Effector memory CD4-positive, alpha-beta T cell (primary cell): ENCODE measurements at places on chromosomes 2 and 18.

GRCh38 chr2:11691076-11691660, 21.2 kb upstream of the NTSR2 start:
- no peaks in the 10 kb centered on the region for H3K36me3 ChIP-seq
- H3K4me3 ChIP-seq: no peak overlapping the region
- DNase-seq: no peak
- H3K27ac ChIP-seq: no peak overlapping the region
- peaks cover 4% of the 10 kb centered on the region for H3K4me1 ChIP-seq
- H3K27me3 ChIP-seq: no peaks in the 10 kb centered on the region

DNA sequence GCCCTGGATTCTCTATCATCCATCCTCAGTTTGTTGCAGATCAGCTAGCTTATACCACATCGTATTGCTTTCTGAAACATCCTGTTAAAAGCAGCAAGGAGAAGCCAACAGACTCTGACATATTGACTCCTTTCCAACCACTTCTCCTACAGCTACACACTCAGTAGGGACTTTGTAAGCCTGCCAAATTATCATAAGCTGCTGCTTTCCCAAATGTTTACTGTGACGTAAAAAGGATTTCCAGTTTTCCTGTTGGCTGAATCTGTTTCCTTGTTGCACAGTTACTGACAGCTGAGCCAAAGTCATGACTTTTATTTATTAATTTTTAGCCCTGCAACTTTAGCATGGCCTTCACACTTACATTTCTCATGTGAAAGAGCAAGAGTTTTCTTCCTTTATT, 294.3 kb downstream of the KCNJ3 start:
- no peak for DNase-seq
- H3K4me3 ChIP-seq: no peak overlapping the region
- no peaks in the 10 kb centered on the region for H3K27me3 ChIP-seq
- no peak overlapping the region for H3K27ac ChIP-seq

- H3K4me3 ChIP-seq: no peak overlapping the region
- H3K36me3 ChIP-seq: no peaks in the 10 kb centered on the region
- no peak for DNase-seq
Observed at GRCh38 chr2:227759411-227760118, 13.9 kb downstream of the SCYGR8 start.

DNA sequence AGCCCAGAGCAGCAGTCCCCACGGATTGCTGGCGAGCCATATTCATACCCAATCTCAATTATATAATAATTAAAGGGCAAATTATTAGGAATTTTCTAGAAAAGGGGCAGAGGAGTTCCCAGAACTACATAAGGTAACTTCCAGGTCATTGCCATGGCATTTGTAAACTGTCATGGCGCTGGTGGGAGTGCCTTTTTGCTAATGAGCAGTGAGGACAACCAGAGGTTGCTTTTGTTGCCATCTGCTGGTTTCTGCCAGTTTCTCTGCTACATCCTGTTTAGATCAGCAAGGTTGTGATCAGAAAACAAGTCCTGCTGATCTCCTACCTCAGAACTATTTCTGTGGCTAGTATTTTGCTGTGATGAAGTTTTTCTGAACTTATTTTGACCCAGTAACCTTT, 159.8 kb upstream of the PIEZO2 start:
- H3K4me1 ChIP-seq: no peaks in the 10 kb centered on the region
- H3K4me3 ChIP-seq: no peak overlapping the region
- DNase-seq: no peak
- no peaks in the 10 kb centered on the region for H3K36me3 ChIP-seq
- H3K27me3 ChIP-seq: no peaks in the 10 kb centered on the region

DNA sequence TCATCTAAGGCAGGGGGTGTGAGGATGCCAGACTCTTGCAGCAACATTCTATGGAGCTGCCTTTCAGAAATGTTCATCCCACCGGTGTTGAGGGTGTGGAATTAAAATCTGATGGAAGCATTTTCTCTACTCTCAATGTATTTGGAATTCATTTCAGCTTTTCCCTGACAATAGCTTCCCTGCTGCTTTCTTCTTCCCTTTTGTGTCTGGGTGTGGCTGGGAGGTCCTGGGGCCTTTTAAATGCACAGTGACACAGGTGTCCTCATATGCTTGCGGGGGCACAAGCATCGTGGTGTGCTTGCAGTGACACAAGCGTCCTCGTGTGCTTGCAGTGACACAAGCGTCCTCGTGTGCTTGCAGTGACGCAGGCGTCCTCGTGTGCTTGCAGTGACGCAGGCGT, 43.4 kb upstream of the ASB18 start:
- no peaks in the 10 kb centered on the region for H3K4me1 ChIP-seq
- no peak overlapping the region for H3K27ac ChIP-seq
- no peak for DNase-seq
- no peaks in the 10 kb centered on the region for H3K36me3 ChIP-seq

- H3K4me3 ChIP-seq: no peak overlapping the region
- H3K27ac ChIP-seq: no peak overlapping the region
- no peaks in the 10 kb centered on the region for H3K27me3 ChIP-seq
- no peak for DNase-seq
Observed at GRCh38 chr2:101818531-101819451, 121.3 kb downstream of the MAP4K4 start.

DNA sequence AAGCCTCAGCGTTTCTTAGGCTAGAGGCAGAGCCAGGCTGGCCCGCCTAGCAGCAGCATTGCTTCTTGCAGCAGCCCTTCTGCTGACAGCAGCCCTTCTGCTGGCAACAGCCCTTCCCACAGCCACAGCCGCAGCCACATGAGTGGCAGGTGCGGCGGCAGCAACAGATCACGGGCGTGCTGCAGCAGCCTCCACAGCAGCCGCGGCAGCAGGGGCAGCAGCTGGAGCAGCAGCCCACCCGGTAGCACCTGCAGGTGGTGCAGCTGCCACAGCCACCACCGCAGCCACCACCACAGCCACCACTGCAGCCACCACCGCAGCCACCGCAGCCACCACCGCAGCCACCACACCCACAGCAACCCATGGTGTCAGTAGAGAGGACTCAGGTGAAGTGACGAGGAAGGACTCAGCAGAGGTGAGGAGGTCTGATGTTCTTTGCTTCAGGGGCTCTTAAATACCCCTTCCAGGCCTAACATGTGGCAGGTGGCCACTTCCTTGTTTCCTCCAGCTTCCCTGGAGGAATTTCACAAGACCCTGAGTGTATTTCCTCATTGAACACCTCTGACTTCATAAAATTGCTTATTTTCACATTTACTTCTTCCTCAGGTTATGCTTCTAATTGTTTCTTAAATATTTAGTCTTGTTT, at the start of gene SCYGR6:
TSS of gene SCYGR6 (minus strand) at position 364 of the 646 bp plus-strand sequence. CDS start at position 364, 0 bp downstream.
- H3K4me1 ChIP-seq: no peaks in the 10 kb centered on the region
- H3K4me3 ChIP-seq: no peak within 1 kb of the TSS
- H3K27ac ChIP-seq: no peak within 1 kb of the TSS
- H3K36me3 ChIP-seq: no peaks in the 10 kb centered on the region
- H3K27me3 ChIP-seq: no peaks in the 10 kb centered on the region

- H3K4me1 ChIP-seq: no peaks in the 10 kb centered on the region
- DNase-seq: no peak
- no peak overlapping the region for H3K4me3 ChIP-seq
- H3K27me3 ChIP-seq: no peaks in the 10 kb centered on the region
Observed at GRCh38 chr18:3663870-3664512, 214.0 kb downstream of the TGIF1 start.

DNA sequence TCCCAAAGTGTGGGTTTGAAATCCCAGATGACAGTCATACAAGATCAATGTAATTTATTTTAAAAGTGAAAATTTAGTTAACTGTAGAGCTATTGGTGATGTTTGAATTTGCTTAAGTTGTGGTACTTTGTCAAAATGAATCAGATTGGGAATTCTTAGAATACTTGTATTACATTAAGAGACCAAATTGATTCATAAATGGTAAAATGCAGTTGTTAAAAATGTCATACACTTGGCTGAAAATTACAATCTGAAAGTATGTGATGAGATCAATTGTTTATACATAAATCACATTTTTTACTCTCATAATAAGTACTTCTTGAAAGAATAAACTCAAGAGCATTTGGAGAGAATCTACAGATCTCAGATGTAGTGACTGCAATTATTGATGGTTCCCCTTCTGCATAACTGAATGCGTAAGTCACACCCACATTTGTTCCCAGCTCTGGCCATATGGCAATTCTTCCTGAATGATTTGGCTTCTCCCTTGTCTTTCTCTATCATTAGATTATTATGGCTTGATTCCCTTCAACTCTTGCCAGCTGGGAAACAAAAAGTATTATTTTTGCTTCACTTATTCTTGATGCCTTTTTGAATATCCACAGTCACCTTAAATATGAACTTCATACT, 558.5 kb downstream of the CPS1 start:
- H3K4me3 ChIP-seq: no peak overlapping the region
- DNase-seq: no peak
- no peaks in the 10 kb centered on the region for H3K36me3 ChIP-seq
- H3K27me3 ChIP-seq: no peaks in the 10 kb centered on the region
- no peak overlapping the region for H3K27ac ChIP-seq

GRCh38 chr2:31286230-31286629, 52.3 kb downstream of the EHD3 start:
- DNase-seq: no peak
- H3K4me3 ChIP-seq: no peak overlapping the region
- H3K27me3 ChIP-seq: no peaks in the 10 kb centered on the region
- H3K4me1 ChIP-seq: no peaks in the 10 kb centered on the region
- no peak overlapping the region for H3K27ac ChIP-seq
- no peaks in the 10 kb centered on the region for H3K36me3 ChIP-seq

GRCh38 chr2:163490281-163490680, 245.5 kb downstream of the FIGN start:
- H3K27me3 ChIP-seq: no peaks in the 10 kb centered on the region
- H3K4me1 ChIP-seq: no peaks in the 10 kb centered on the region
- H3K36me3 ChIP-seq: no peaks in the 10 kb centered on the region
- no peak for DNase-seq
- H3K4me3 ChIP-seq: no peak overlapping the region

DNA sequence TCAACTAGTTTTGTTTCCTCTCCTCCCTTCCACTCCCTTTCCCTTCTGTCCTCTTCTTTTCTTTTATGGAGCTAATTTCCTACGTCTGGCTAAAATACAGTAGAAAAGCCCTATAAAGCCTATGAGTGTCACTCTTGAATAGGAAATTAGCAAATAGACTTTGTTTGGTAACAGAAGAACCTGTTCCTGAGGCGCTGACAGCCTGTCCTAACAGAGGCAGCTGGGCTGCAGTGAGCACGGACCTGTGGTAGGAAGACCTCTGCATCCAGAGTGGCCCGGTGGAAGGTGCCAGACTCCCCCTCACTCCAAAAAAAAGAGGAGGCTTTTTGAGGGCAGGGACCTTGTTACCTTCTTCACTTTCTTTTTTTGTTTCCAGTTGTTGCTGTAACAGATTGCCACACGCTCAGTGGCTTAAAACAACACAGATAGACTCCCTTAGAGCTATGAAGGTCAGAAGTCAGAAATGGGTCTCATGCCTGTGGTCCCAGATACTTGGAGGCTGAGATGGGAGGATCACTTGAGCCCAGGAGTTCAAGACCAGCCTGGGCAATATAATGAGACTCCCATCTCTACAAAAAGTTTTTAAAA, 81.2 kb upstream of the TXNDC2 start:
- H3K4me1 ChIP-seq: no peaks in the 10 kb centered on the region
- H3K36me3 ChIP-seq: no peaks in the 10 kb centered on the region
- no peak overlapping the region for H3K27ac ChIP-seq
- no peak overlapping the region for H3K4me3 ChIP-seq
- no peak for DNase-seq
- H3K27me3 ChIP-seq: no peaks in the 10 kb centered on the region

GRCh38 chr2:10559634-10560224, 111.6 kb upstream of the ODC1 start:
- no peak overlapping the region for H3K27ac ChIP-seq
- H3K4me1 ChIP-seq: no peaks in the 10 kb centered on the region
- DNase-seq: no peak
- no peak overlapping the region for H3K4me3 ChIP-seq
- no peaks in the 10 kb centered on the region for H3K36me3 ChIP-seq

- no peak overlapping the region for H3K4me3 ChIP-seq
- no peaks in the 10 kb centered on the region for H3K36me3 ChIP-seq
- no peak overlapping the region for H3K27ac ChIP-seq
- no peak for DNase-seq
Observed at GRCh38 chr2:33788044-33788443, 188.9 kb upstream of the FAM98A start.

GRCh38 chr2:194301946-194302345, 1355.1 kb upstream of the SLC39A10 start:
- H3K4me1 ChIP-seq: no peaks in the 10 kb centered on the region
- DNase-seq: no peak
- H3K36me3 ChIP-seq: no peaks in the 10 kb centered on the region
- H3K27me3 ChIP-seq: no peaks in the 10 kb centered on the region
- no peak overlapping the region for H3K4me3 ChIP-seq
- no peak overlapping the region for H3K27ac ChIP-seq

GRCh38 chr2:237760506-237761502, 37.8 kb upstream of the RBM44 start:
- no peak overlapping the region for H3K4me3 ChIP-seq
- no peak for DNase-seq
- H3K27ac ChIP-seq: no peak overlapping the region
- H3K4me1 ChIP-seq: no peaks in the 10 kb centered on the region
- peaks cover 69% of the 10 kb centered on the region for H3K36me3 ChIP-seq
- H3K27me3 ChIP-seq: no peaks in the 10 kb centered on the region

GRCh38 chr2:241507430-241508239, 749 bp downstream of the STK25 start:
- H3K27ac ChIP-seq: peak overlapping the region; percentile 83
- peaks cover 18% of the 10 kb centered on the region for H3K4me1 ChIP-seq
- DNase-seq: no peak
- H3K4me3 ChIP-seq: peak overlapping the region; percentile 74
- H3K27me3 ChIP-seq: no peaks in the 10 kb centered on the region

GRCh38 chr2:25410370-25410769, 68.6 kb upstream of the DNMT3A start:
- DNase-seq: no peak
- H3K27ac ChIP-seq: no peak overlapping the region
- no peak overlapping the region for H3K4me3 ChIP-seq
- H3K36me3 ChIP-seq: no peaks in the 10 kb centered on the region
- no peaks in the 10 kb centered on the region for H3K27me3 ChIP-seq

GRCh38 chr2:224333726-224334482, 68.0 kb downstream of the FAM124B start:
- DNase-seq: no peak
- no peak overlapping the region for H3K27ac ChIP-seq
- H3K36me3 ChIP-seq: no peaks in the 10 kb centered on the region
- no peak overlapping the region for H3K4me3 ChIP-seq

GRCh38 chr2:157173740-157174184, 83.7 kb upstream of the GALNT5 start:
- H3K27me3 ChIP-seq: no peaks in the 10 kb centered on the region
- H3K4me3 ChIP-seq: no peak overlapping the region
- H3K36me3 ChIP-seq: no peaks in the 10 kb centered on the region
- H3K27ac ChIP-seq: no peak overlapping the region
- no peak for DNase-seq

GRCh38 chr2:52115750-52116149, 1083.8 kb upstream of the NRXN1 start:
- H3K36me3 ChIP-seq: no peaks in the 10 kb centered on the region
- H3K27ac ChIP-seq: no peak overlapping the region
- H3K27me3 ChIP-seq: no peaks in the 10 kb centered on the region
- H3K4me3 ChIP-seq: no peak overlapping the region

DNA sequence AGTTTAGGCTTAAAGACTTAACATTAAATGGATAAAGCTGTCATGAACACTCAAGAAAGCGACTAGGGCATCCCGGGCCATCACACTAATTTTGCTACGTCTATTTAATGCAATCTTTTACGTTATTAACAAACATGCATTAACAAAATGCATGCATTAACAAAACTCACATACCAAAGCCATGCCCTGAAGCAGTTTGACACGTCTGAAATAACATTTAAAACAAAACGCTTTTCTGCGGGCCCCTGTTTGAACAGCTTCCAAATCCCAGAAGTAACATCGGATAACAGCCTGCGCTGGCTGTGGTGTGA, 458 bp downstream of the B4GALT6 start:
- DNase-seq: no peak
- H3K4me3 ChIP-seq: peak overlapping the region; percentile 41
- H3K27me3 ChIP-seq: peaks cover 3% of the 10 kb centered on the region
